Ovary (tissue), 10 donors: ENCODE measurements at places on chromosomes 11 and 22.

DNA sequence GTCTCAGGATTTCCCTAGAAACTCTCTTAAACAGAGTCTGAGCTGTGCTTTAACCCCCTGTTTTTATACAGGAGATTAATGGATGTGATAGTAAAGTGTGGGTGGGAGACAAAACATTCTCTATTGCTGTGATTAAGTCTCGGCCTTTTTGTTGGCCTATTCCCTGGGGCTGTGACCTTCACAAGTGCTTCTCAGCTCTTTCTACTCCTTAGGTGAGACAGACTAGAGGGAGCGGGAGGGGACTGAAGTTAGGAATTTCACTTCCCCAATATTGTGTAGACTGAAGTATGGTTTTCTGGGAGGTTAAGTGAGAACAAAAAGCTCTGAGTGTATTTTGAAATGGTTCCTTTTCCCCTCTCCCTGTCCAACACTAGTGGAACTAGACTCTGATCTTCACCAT is 29.8 kb upstream of the OR8B8 start:
- DNase-seq: no peak

DNA sequence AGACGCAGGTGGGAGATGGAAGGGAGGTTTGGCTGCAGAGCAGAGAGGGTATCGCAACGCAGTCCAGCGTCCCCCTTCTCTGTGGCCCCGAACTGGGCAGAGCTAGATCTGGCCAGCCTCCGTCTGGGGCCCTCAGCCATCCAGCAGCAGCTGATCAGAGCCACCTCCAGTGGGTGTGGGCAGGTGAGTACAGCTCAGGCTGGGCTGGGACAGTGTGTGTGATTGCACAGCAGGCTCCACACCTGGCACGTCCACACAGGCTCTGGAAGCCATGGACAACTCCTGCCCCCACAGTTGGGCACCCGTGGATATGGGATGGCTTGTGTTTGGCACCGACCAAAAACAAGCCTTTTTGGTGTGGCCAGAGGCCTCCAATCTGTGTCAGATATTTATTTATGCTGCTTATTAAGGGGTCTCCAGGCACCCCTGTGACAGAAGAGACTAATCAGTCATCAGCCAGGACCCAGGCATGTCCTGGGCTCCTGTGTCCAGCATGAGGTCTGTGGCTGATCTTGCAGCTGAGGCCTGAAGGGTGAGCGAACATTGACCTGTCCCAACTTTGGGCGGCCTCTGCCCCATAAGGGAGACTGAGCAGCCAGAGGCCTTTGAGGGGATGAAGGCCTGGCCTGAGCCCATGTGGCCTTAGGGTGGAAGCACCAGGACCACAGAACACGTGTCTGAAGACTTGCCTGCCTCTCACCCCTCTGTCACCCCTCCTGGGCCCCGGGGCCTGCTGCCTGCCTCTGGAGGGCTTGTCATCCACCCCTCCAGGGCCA is 18.6 kb downstream of the POLR3H start:
- DNase-seq: no peak

DNA sequence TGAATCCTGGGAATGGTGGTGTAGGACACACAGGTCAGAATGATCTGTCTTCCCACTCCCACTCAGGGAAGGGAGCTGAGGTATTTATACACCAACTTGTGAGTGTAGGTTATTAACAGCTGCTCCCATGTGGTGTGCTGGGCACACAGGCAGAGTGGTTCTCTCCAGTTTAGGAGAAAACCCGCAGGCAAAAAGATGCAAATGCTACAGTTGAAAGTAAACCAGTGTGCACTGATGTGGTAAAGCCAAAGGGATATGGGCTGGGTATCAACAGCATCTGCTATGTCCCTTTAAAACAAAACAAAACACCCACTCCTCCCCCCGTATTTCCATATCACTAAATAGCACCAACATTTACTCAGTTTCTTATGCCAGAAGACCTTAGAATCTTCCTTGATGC is 75.4 kb upstream of the SYT13 start:
- no peak for DNase-seq

DNA sequence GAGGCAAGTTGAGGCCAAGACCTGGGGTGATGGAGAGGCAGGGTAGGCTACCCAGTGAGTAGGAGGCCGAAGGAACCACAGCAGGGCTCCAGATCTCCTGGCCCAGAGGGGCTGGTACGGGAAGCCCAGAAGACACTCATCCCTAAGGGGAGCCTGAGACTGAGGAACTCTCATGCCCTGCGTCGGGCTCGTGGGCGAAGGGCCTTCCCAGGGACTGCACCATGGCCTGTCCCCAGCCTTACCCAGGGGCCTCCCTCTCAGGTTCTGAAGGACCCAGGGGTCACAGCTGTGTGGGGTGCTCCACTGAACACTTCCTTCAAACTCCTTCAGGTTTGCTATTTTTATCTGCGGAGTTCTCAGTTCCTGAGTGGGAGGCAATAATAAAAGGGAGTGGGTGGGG is 15.8 kb upstream of the SYT12 start:
- DNase-seq: no peak

DNA sequence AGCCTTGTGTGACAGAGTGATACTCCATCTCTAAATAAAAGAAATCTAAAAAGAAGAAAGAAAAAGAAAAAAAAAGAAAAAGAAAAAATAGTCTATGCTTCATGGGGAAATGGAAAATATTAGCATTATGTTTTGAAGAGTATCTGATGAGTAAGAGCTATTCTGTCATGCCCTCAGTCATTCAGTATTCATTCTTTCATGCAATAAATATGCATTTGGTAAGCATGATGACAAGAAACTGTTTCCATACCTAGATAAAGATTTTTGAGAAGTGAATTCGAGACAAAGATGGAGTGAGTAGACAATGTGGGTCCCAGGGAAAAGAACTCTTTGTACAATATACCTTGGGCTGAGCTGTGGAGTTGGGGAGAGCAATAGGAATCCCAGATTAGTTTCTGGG is 6.2 kb upstream of the IFTAP start:
- DNase-seq: no peak

GRCh38 chr22:42263944-42264343 is 6.5 kb downstream of the TCF20 start:
- no peak for DNase-seq

DNA sequence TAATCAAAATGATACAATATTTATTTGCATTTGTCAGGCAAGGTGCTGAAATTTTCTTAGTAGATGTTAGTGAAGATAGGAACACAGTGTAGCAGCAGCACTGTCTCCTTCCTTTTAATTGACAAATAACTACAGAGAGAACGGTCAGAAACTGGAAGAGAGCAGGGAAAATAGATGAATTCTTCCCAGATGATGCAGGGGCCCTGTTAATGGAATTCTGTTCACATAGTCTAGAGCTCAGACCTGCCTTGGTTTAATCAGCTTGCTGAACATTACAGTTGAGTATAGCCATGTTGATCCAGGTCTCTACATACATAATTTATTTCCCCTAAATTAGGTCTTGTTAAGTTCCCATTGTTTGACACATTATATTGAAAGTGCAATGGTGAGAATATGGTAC is 127.4 kb downstream of the SLC17A6 start:
- DNase-seq: no peak
